ENCODE measurements at places on chromosomes 13 and 19.

- DNase-seq, result no peak
These were observed 1246.2 kb downstream of the SLITRK1 start for GRCh38 chr13:82636119-82636518.

DNA sequence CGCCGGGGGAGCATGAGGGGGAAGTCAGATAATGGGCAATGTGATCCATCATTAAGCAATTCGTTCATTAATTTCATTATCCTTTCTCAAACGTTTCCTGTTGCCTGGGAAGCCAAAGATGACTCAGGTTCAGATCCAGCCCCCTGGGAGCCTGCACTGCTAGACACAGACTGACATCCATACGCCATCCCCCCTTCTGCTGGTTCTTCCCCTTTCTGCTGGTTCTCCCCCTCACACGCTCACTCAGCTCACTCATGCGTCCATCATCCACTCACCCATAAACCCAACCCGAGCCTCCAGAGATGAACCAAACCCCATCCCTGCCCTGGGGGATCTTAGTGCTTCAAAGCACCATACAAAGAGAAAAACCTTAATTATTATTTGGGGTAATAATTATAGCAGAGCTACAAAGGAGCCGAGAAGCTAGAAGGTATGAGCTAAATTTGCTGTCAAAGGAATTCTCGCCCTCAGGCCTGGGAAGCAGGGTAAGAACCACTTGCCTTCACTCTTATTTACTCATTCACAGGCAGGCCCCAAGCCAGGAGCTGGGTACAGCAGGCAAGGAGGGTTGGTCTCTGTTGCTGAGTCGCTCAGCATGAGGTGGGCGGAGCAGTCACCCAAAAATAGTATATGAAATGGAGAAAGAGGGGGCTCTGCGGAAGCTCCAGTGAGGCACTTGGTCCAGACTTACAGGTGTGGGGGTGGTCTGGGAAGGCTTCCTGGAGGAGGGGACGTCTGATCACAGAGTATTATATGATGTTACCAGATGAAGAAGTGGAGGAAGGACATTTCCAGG, 7.0 kb upstream of the ZNF444 start:
- no peak for DNase-seq

DNA sequence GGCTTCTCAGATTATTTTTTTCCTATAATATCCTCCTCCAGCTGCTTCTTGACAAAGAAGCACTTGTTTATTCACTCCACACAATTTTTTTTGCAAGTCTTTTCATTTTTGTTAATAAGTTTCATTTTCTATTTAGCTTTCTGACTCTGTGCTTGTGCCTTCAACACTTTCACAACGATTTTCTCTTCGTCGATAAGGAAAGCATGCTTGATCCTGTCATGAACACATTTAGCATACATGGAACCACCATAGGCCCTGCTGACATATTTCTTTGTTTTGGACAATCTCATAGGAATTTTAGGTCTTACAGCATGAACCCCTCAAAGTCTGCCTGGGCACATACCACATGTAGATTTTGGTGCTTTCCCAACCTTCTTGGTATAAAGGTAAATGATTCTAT, 346.0 kb downstream of the KCNRG start:
- no peak for DNase-seq

- no peak for DNase-seq
These were observed 16.2 kb upstream of the CCNE1 start for GRCh38 chr19:29795461-29796172.

GRCh38 chr13:33931397-33932311, 113.7 kb downstream of the RFC3 start:
- DNase-seq, result no peak

- no peak for DNase-seq
These were observed 126.7 kb downstream of the URI1 start for GRCh38 chr19:30068528-30069395.

DNA sequence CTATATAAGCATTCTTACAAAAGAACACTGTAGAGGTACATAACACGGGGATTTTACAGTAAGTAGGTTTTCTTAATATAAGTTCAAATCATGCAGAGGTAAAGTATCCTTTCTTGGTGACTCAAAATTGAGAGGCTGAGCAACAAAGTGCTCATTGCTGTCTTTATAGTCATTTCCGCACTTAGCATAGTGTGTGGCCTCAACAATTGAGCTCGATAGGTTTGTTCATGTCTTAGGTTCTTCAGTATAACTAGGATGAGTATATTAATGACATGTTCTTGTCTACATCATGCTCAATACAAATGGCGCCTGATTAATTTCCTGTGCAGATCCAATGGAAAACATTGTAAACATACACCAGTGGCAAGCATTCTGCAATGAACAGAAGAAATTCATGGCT, 1.4 kb downstream of the WDFY2 start:
- DNase-seq, result no peak

DNA sequence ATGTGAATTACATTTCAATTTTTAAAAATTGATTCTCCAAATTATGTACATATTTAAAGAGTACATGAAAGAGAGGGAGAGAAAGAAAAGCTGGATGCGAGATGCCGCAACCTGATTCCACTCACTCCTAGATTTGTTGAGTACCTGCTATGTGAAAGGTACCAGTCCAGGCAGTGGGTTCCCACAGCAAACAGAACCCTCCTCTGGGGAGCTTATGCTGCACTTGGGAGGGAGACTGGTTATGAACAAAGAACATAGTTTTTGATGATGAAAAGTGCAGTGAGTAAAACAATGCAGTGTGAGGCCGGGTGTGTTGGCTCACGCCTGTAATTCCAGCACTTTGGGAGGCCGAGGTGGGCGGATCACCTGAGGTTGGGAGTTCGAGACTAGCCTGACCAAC, 43.4 kb downstream of the ACTN4 start:
- DNase-seq, result no peak

GRCh38 chr19:49150106-49150943, 4.9 kb downstream of the HRC start:
- peak; percentile 75 for DNase-seq

- no peak for DNase-seq
These were observed 1.3 kb downstream of the GADD45B start for GRCh38 chr19:2477141-2477710.

DNA sequence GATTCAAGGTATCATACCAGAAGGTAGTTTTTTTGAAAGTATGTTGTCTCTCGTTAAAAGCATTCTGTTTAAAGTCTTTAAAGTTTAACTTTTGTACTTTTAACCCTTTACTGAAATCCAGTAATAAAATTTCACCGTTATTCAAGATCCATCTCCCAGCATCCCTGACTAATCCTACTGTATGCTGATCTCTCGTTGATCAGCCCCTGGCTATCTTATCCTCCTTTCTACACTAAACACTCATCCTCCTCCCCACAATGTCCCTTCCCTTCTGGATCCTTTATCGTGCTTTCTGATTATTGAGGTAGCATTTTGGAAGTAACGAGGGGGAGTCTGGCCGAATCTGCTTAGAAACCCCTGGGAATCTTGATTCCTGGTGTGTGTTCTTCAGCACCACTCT, 1.3 kb downstream of the TPP2 start:
- DNase-seq, result no peak

- no peak for DNase-seq
These were observed 11.2 kb upstream of the PROZ start for GRCh38 chr13:113147206-113147605.

DNA sequence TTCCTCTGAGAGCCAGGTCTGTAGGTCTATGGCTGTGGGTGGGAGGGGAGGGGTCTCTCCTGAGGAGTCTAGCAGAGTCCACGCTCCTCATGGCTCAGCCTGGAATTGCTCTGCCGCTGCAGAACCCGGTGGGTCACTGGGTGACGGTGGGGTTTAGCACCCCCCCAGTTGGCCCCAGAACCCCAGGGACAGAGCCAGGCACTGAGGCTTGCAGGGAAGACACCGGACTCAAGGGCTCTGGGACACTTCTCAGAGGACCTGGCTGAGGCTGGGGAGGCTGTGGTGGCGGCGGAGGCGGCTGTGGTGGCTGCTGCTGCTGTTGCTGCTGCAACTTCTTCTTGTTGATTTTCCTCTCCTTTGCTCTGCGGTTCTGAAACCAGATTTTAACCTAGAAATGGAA, 6.1 kb downstream of the CDX2 start:
- DNase-seq, result no peak

GRCh38 chr13:111846391-111847159, 220.4 kb upstream of the SOX1 start:
- no peak for DNase-seq

- no peak for DNase-seq
These were observed 114.9 kb upstream of the SPATA13 start for GRCh38 chr13:24045597-24045996.

GRCh38 chr13:46355901-46356590, 31.0 kb downstream of the RUBCNL start:
- DNase-seq, result no peak

DNA sequence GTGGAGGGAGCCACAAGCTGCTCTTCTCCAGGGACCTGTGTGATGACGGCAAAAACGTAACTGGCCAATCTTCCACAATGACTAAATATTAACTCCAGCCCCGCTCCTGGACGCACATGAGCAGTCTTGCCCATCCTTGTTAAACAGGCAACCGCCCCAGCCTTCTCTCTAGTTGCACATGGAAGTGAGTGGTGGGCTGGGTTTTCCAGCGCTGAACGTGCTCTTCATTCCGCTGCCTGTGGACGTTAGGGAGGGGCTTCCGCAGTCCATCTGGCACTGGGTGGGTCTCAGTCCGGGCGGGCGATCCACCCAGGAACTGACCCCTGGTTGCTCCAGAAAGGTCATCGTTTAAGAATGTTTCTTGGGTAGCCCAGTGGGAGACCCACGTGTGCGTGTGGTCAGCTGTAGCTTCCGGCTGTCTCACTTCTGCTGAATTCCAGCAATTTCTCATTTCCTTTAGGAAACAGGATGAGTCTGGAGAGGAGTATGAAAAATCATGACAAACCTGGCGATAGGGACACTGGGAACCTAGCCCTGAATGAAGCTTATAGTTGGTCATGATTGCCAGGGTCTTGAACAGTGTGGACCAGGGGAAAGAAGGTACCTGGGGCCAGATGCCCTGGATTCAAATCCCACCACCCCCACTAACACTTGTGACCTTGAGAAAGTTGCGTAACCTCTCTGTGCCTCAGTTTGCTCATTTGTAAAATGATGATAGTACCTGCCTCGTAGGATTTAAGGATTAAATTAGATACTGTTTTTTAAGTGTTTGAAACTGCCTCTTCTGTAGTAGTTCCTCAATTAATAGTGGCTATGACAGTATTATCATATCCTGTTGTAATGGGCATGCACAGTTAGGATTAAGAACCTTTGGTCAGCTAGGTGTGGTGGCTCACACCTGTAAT, 92.6 kb downstream of the SIPA1L3 start:
- no peak for DNase-seq

DNA sequence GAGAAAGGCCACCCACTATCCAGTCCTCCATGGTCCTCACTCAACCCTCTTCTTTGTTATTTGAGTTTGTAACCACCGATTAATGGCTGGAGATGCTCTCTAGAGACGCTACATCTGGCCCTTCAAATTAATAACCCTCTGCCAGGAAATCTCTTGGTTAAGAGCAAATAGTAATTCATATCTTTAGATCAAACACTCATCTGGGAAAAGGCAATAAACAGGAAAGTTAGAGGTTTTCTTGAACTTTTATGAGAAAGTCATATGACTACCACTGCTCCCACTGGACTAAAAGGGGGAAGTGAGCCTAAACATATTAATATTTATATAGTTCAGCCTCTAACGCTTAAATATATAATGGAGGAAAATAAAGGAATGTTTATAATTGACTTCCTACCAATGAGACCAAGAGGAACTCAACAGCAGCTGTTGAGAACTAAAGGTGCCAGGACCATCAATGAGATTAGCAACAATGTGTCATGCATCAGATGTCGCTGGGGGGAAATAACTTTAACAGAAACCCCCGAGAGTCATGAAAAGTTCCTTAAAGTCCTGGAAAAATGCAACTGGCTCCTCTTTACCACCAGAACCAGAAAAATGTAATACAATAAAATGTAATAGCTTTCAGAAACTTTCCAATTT, 2.7 kb downstream of the TBC1D4 start:
- no peak for DNase-seq
